ENCODE measurements at places on chromosomes 11 and 22.

GRCh38 chr11:129728581-129728980 is 87.1 kb upstream of the TMEM45B start:
- no peak for DNase-seq

- no peak for DNase-seq
Observed at GRCh38 chr11:17164361-17165246, 43.2 kb downstream of the PIK3C2A start.

- DNase-seq, result no peak
Observed at GRCh38 chr11:2775083-2775625, 75.4 kb upstream of the KCNQ1OT1 start.

DNA sequence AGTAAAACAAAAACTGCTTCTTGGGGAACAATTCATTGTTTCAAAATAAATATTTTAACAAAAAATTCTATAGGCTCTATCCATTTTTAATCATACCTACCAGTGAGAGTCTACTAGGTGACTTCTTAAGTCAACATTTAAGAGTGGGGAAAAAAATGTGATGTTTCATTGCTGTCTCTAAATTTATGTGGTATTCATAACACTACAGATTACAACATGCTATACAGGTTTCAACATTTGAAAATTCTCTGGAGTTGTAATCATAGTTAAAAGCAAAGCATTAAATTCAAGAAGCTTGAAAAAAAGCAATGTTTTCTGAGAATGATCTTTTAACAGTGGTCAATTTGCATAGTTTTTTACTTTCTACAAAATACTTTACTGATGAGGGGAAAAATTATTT is 18.3 kb downstream of the SBF2 start:
- no peak for DNase-seq

GRCh38 chr22:49196046-49196511 is 631.6 kb downstream of the BRD1 start:
- no peak for DNase-seq

DNA sequence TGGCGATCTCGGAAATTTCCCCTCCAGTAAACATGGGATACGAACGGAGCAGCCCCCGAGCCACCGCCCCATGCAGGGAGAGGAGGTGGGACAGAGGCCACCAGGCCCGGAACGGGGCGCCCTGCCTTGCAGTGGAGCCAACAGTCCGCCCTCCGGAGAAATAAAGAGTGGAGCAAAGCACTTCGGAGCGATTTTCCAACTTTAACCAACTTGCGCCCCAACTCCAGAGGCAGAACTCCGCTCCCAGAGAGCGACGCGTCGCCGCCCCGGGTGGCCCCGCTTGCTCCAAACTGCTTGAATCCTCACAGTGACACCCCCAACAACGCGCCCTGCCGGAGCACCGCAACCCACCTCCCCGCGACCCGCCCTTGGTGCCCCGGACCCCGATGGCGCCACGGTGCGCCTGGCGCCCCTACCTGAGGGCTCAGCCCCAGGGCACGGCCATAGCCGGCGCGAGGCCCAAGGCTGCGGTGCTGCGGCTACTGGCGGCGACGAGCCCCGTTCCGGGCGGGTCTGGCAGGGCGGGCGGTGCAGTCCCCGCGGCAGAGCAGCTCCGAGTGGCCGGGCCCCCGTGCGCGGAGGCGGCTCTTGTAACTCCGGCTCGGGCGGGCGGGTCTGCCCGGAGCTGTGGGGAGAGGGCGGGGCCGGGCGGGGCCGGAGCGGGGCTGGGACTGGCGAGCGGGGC is at the start of gene AHNAK:
AHNAK (minus strand) TSS at position 563 of the 685 bp plus-strand sequence. CDS start 10,708 bp downstream, outside the sequence.
- DNase-seq, result no peak

DNA sequence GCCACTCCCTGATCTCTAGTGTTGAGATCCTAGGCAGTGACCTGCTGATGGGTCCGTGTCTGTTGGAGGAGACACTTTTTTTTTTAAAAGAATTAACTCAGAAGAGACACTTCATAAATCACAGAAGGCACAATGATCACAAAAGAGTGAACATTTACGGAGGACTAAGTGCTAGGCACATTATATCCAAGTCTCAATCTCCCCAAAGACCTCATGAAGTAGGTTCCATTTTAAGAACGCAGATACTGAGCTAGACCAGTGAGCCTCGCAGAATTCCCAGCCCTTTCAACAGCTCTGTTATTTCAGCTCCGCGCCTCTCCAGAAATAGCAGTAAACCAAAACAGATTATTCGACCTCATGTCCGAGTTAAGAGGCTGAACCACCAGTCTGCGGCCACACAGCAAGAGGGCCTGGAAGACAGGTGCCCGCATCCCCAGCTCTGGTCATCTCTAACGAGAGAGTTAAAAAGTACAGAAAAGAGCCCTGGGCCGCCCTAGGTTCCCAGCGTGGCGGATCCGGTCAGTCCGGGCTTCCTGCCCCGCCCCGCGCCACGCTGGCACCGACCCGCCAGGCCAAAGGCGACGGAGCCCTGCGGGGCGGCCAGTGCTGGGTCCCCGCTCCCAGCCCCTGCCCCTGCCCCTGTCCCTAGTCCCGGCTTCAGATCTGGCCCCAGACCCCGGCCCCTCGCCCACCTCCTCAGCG is 612 bp downstream of the XBP1 start:
- DNase-seq, result no peak

- DNase-seq, result no peak
Observed at GRCh38 chr11:102187416-102188151, 77.3 kb downstream of the YAP1 start.

DNA sequence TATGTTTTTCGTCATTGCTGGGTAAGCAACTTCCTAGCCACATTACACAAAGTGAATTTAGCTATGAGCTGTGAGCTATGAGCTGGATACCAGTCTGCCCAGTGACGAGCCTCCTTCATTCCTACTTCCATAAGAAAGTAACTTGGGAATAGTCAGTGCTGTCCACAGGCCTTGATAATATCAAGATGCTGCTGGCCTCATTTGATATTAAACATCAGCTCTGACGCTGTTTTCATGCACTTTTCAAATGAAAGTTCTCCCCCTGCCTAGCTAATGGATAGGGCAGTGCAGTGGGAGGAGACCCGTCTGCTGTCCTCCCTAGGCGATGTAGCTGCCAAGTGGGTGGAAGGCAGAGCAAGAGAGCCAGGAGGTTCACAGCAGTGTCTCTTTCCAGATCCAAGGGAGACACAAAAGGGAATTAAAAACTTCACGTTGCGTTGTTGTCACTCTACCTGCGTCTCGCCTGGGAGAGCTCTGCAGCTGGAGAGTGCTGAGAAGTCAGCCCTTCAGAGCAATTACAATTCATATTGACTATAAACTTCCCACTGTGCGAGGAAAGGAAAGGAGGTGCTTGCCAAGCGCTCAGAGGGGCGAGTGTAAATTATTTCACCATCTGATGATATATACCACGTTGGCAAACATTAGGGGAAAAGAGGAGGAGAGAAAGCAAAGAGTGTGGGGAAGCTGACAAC is 861.4 kb downstream of the NTM start:
- no peak for DNase-seq

DNA sequence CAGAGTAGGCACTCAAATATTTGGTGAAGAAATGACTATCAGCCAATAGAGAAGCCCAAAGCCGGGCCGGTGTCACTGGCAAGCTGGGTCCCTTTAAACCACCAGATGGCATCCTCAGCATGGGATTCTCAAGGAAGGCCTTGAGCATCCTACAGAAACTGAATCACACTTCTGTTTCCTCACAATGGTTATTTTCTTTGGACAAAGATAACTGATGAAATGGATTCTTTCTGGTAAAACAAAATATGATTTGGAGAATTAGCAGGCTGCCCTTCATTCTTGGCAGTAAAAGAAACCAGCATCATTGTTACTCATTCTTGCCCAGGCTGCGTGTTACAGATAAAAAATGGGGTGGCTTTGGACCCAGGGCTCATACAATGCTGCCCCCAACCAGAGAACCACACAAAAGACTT is 30.3 kb upstream of the ASPHD2 start:
- peak; percentile 13 for DNase-seq

- no peak for DNase-seq
Observed at GRCh38 chr11:67636962-67637361, 2.6 kb downstream of the TBX10 start.

DNA sequence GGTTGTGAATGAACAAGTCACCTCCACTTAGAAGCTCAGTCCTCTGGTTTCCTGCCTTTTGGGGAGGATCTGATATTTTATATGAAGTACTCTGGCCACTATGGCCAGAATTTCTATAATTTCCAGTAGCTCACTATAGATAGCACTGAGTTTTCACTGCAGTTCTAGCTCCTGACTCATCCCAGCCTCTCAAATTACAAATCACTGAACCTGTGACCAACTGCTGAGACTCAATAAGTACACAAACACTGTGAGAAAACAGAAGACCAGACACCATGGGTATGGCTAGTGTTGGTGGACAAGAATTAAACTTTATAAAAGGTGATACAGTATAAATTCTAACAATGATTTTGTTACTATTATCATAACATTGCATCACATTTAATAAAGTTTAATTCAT is 47.1 kb upstream of the UCP3 start:
- DNase-seq, result no peak

- DNase-seq, result no peak
Observed at GRCh38 chr11:23078289-23078971, 218.2 kb upstream of the CCDC179 start.

- DNase-seq, result no peak
Observed at GRCh38 chr11:118528511-118528910, 1.2 kb downstream of the TTC36 start.

DNA sequence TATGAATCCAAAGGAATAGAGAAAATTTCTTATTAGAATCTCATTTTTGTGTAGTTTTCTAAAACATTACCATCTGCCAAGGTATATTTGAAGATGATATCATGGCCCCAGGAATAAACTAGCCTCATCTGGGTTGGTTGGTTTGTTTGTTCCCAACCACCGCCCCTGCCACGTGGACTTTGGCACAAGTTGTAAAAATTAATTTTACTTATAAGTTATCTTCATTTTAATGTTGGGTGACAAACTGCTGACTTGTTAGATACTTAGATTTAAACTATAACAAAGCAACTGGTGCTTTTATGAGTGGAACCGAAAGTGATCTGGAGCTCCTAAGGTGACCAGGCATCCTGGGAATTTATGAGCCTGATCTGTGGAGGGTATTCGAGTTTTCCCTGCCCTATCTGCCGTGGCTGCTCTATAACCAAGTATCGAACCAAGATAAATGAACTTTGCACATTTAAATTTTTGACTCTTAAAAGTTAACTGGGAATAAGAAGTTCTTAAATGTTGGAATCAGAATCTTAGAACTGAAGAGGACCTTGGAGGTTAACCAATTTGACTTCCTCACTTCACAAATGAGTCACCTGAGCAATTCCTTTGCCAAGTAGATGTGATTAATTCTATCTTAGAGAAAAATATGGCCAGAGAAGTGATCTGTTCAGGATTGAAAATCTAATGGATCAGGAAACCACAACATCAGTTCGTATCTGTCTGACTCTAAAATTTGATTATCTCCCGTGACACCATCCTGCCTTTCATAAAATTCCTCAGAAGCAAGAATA is 129.1 kb upstream of the ARHGAP42 start:
- DNase-seq, result no peak

Data from stimulated activated CD8-positive, alpha-beta memory T cell treated with anti-CD3 and anti-CD28 coated beads, Interleukin-7, amount 100 ng/mL, for 24 hours (primary cell).